ENCODE measurements at places on chromosomes 12 and 14. TPM values are rescaled to one million over a fixed set of nuclear protein-coding genes. Genes with fewer than 3 reads are reported as not detected.

DNA sequence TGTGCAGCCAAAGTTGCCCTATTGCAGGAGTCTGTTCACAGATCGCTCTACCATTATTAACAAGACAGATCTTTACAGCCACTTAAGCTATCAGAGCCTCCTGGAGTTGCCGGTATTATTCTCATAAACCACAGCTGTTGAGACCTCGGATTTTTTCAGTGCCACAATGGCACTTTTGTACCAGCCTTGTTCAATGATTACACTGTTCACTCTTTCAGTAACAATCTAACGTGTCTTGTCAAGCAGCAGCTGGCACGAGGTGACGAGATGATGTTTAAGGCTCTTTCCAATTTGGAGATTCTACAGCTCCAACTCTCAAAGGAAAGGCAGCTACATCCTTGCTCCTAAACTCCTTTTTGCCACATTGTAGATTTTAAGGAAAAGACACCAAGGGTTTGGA lies 30.7 kb downstream of the LRIG3 start:
- H3K27me3 ChIP-seq: no peaks in the 10 kb centered on the region
- peaks cover 30% of the 10 kb centered on the region for H3K36me3 ChIP-seq
- no peak for DNase-seq
- peaks cover 8% of the 10 kb centered on the region for H3K4me1 ChIP-seq

DNA sequence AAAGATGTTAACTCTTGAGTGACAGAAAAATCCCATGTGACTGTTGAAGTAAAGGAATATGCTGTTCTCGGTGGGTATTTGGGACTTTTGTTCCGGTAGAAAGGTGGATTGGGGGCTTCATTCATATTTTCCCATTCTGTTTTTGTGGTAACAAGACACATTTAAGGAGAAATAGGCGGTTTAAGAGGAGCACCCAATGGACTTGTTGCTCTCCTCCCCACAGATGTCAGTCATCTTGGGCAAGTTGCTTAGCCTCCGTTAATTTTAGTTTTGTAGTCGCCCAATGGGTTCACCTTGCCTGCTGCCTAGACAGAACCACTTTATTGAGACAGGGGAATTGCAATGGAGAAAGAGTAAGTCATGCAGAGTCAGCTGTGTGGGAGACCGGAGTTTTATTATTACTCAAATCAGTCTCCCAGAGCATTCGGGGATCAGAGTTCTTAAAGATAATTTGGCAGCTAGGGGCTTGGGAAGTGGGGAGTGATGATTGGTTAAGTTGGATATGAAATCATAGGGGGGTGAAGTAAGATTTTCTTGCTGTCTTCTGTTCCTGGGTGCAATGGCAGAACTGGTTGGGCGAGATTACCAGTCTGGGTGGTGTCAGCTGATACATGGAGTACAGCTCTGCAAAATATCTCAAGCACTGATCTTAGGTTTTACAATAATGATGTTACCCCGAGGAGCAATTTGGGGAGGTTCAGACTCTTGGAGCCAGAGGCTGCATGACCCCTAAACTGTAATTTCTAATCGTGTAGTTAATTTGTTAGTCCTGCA lies 50.3 kb downstream of the SLC38A1 start:
- DNase-seq: no peak
- H3K27me3 ChIP-seq: no peaks in the 10 kb centered on the region
- no peak overlapping the region for H3K4me3 ChIP-seq
- peaks cover 22% of the 10 kb centered on the region for H3K36me3 ChIP-seq

ASCL1 gene
- 0.04 TPM for total RNA-seq

DNA sequence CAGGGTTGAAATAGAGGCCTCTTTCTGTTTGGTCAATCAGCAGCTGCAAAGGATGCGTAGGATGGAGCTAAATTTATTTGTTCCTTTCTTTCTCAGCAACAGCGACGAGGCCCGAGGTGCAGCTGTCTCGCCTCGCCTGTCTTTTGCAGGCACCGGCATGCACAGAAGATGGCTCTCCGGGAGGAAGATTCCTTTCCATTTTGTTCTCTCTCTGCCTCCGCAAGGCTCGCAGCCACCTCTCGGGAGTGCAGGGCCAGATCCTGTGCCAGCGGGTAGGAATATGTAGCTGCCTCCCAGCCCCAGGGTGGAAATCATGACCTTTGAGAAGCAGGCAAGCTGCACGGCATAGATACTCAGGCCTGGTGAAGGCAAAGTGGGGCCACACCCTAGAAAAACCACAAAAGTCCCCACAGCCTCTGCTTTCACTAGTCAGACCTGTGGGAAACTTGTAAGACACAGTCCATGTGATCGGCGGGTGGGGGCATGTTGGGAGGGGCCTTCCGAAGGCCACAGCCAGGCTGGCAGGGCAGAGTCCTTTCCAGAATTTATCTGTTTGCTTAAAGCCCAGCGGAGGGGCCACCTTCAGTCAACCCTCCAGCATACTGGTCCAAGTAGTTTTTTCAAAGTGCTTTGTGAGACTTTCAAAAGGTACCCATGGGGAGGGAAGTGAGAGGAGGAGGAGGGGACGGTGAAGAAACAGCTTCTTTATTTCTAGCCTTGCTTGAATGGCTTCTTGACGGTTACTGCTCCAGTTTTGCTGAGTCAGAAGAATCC lies at the start of gene MAP1LC3B2:
MAP1LC3B2 (plus strand) TSS at position 220 of the 774 bp plus-strand sequence. CDS start 16,562 bp downstream, outside the sequence.
- peak within 1 kb of the TSS; percentile 90 for H3K27ac ChIP-seq
- no peak within 1 kb of the TSS for H3K4me3 ChIP-seq
- H3K36me3 ChIP-seq: no peaks in the 10 kb centered on the region
- DNase-seq: peak; percentile 92

TMEM229B gene
- 0.40 TPM for total RNA-seq

DNA sequence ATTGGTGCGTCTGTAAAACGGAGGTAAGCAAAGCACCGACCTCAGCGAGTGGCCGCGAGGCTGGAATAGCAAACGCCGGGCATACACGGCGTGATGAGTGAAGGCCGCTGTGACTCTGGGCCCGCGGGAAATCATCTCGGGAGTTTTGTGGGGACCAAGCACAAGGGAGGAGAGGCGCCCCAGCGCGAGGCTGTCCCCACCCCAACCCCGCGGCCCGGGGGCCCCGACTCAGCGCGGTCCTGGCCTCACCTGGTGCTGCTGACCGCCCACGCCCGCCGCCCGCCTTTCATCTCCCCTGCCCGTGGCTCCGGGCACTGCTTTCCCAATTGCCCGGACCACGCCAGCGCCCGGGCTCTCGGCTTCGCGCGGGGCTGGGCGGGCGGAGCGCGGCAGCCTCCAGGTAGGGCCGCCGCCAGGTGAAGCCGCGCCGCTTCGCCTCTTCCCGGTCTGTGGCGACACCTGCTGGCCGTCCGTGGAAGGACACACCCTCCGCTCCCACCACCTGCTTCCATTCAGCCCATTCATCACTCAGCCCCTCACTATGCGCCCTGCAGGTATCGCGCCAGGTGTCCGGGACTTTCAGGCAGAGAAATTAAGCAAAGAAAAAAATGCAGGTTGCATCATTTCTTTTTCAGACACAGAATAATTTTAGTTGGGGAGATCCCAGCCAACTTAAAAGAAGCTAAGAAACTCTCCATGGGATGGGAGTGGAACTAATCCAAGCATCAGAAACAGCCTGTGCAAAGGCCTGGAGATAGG lies 360.4 kb downstream of the MED13L start:
- no peaks in the 10 kb centered on the region for H3K4me1 ChIP-seq
- no peak overlapping the region for H3K27ac ChIP-seq
- H3K4me3 ChIP-seq: no peak overlapping the region
- no peaks in the 10 kb centered on the region for H3K36me3 ChIP-seq
- H3K27me3 ChIP-seq: peaks cover 21% of the 10 kb centered on the region
- peak; percentile 24 for DNase-seq

AQP2 gene
- not detected for total RNA-seq
